Renal pelvis (tissue), 12 donors: ENCODE measurements at places on chromosomes 12 and 14. TPM values are rescaled to one million over a fixed set of nuclear protein-coding genes. Genes with fewer than 3 reads are reported as not detected.
A peak's percentile ranks its signal among the peaks of the same experiment; 100 is the strongest.

SELPLG gene
- polyA plus RNA-seq, result 1.8 TPM

CFL2 gene
- 61.8 TPM for polyA plus RNA-seq

- DNase-seq, result no peak
Observed at GRCh38 chr12:41724216-41724615, 420.5 kb downstream of the GXYLT1 start.

GRCh38 chr14:67508956-67509355 is 20.4 kb upstream of the TMEM229B start:
- no peak for DNase-seq

DNA sequence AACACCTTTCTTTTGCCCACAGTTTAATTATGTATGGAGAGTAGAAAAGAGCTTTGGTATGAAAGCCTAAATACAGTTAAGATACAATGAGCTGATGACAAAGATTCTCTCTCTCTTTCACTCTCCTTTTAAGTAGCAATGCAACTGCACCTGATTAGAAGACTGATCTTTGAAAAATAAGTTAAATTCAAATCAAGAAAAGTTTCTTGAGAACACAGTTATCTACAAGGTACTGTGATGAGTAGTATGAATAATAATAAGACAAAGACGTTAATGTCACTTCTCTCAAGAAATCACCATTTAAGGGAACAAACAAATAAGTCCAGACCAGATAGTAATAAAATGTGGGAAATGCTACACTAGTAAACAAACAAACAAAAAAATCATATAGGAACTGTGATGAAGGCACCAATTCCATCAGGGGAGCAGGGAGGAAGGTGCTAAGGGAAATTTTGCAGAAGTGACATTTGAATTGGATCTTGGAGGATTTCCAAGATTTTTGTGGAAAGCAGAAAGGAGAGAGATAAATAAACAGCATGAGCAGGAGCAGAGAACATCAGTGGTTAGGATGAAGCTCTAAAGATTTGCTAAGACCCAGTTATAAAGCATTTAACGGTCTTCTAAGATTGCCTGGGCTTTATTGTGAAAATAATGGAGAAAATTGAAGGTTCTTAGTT is 65.2 kb upstream of the STK38L start:
- DNase-seq, result no peak

DNA sequence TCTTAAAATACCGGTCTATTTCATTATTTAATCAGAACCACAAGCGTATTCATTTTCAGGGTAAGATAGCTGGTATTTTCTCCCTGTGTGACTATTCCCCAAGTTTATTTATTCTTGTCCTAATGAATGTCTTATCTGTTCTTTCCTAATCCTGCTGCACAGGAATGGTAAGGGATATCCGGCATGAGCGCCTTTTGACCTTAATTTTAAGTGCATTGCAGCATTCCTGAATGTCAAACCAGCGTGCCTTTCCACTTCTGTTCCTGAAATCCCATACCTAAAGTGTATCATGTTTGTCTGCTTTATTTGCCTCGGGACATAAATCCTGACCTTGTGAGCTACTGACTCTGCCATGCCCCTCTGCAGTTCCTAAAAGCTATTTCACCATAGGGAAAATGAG is 1713.2 kb upstream of the FLRT2 start:
- peak; percentile 72 for DNase-seq
